ENCODE measurements at places on chromosomes 3 and 15.

- no peak for DNase-seq
Observed at GRCh38 chr3:13723676-13724207, 156.1 kb downstream of the WNT7A start.

DNA sequence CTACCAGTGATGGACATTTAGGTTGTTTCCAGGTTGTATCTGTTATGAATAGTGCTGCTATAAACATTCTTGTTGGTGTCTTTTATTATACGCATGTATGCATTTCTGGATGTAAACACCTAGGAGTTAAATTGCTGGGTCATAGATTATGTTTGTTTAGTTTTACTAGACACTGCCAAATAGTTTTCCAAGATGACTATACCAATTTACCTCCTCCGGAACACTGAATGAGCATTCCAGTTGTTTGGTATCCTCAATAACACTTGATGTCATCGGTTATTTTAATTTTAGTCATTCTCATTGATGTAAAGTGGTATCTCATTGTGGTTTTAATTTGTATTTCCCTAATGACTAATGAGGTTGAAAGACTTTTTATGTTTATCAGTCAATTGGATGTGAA is 36.6 kb upstream of the ARID3B start:
- no peak for DNase-seq

DNA sequence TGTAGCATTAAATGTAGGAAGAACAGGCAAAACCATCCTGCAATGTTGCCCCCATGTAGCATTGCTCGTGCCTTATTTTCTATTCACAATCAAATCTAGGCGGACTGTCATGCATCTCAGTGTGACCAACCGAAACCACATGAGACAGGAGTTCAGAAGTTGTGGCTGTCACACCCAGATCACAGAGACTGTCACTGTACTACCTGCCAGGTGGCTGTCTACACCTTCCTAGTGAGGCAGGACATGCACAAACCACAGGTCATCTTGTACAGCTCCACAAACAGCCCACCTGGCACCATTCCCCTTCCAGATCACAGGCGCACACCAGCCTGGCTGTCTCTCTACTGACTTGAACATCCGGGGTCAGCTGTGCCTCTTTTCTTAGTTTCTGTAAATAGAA is 392.8 kb downstream of the OCA2 start:
- no peak for DNase-seq

GRCh38 chr3:42693530-42693930 is 8.2 kb downstream of the KLHL40 start:
- DNase-seq = no peak

DNA sequence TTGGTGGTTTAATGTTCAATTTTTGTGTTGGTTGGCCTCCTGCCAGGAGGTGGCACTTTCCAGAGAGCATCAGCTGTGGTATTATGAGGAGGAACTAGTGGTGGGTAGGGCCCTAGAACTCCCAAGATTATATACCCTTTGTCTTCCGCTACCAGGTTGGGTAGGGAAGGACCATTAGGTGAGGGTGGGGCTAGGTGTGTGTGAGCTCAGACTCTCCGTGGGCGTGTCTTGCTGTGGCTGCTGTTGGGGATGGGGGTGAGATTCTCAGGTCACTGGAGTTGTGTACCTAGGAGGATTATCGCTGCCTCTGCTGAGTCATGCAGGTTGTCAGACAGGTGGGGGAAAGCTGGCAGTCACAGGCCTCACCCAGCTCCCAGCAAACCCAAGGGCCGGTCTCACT is 187.1 kb downstream of the DPH6 start:
- no peak for DNase-seq

GRCh38 chr3:127790882-127791183 is 31.5 kb downstream of the MGLL start:
- DNase-seq = no peak

DNA sequence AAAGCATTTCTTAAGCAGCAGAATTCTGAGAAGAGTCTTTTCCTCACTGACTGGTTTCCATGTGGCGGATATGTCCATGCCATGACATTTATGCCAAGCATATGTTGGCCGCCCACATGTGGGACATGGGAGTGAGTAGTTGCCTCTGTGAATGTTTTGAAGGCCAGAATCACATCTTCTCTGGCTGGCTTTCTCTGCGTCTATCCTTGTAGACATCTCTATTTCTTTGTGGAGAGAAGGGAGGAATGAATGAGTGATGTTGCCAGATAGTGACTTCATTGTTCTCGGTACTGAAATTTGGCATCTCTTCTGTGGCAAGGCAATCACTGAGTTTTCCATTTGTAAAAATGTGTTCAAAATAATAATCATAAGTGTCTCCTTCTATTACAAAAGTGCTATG is 316.0 kb downstream of the CLSTN2 start:
- no peak for DNase-seq

GRCh38 chr3:74328435-74328834 is 286.0 kb downstream of the CNTN3 start:
- DNase-seq = no peak

DNA sequence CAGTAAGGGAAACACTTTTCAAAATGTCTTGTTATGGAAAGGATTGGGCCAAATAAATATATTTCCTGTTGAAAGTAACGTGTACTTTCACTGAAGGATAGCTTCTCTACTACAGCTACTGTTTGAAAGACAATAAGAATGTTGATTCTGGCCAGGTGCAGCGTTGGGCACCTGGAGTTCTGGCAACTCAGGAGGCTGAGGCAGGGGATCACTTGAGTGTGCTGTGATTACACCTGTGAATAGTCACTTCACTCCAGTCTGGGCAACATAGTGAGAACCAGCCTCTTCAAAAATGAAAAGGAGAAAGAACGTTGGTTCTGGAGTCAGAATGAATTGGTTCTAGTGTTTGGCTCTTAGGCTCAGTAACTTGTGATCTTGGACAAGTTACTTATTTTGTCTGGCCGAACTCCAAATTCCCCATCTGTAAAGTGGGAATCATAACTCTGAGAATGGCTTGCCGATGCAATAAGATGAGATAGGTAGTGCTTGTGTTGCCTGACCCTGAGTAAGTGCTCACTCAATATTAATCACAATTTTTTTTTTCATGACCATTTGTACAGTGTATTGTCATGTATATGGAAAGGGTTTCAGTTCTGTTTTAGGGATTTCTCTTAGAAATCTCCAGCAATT is 310.8 kb downstream of the PTPRG start:
- no peak for DNase-seq

DNA sequence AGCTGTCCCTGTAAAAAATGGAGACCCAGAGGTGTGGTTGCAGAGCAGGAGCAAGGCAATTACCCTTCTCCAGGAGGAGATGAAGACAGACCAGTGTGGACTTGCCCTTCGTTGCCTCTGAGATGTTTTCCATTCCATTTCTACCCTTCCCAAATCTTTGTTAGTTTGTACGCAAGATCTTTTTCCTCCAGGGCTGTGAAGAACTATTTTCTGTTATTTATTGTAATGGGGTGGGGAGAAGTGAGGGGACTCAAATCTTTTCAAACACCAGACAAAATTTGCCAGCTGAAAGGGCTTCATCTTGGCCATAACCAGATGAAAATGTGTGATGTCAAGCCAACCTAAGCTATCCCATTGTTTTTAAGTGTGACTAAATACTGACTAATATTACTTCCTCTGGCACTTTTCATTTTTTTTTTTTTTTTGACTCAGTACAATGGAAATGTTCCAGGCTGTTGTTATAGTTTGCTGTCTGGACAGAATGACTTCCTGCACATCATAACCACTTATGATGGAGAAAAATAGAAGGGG is 271.3 kb upstream of the TPRG1 start:
- no peak for DNase-seq

DNA sequence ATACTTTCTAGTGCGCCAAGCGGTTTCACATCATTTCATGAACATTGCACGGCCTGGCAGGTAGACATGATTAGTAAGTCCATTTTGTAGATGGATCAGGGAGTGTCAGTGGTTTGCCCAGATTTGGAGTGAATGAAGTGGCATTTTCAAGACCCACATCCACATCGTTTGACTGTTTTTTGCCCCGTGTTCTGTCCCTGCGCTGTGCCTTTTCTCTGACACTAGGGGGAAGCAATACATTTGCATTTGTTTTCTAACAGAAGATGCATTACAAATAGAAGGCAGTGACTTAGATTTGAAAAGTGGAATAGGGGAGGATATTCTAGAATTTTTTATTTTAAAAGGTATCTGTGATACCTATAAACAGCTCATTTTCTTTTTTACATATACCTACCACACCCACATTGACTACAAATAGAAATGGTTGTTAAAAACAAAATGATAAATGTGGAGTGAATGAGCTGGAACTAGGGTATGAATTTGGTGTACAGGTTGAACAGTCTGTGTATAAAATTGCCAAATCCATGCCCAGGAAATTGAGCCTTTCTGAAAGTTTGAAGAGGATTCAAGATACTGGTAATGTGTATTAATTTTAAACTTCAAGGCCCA is 98.0 kb downstream of the USP13 start:
- no peak for DNase-seq

- no peak for DNase-seq
Observed at GRCh38 chr15:73716417-73716816, 32.2 kb downstream of the CD276 start.

GRCh38 chr3:44039006-44039405 is 202.7 kb upstream of the TOPAZ1 start:
- DNase-seq = no peak

GRCh38 chr15:92979011-92979701 is 79.0 kb downstream of the CHD2 start:
- DNase-seq = no peak

GRCh38 chr3:139808201-139808600 is 126.8 kb upstream of the CLSTN2 start:
- no peak for DNase-seq

GRCh38 chr15:42060797-42061196 is 33.6 kb downstream of the PLA2G4D start:
- no peak for DNase-seq

DNA sequence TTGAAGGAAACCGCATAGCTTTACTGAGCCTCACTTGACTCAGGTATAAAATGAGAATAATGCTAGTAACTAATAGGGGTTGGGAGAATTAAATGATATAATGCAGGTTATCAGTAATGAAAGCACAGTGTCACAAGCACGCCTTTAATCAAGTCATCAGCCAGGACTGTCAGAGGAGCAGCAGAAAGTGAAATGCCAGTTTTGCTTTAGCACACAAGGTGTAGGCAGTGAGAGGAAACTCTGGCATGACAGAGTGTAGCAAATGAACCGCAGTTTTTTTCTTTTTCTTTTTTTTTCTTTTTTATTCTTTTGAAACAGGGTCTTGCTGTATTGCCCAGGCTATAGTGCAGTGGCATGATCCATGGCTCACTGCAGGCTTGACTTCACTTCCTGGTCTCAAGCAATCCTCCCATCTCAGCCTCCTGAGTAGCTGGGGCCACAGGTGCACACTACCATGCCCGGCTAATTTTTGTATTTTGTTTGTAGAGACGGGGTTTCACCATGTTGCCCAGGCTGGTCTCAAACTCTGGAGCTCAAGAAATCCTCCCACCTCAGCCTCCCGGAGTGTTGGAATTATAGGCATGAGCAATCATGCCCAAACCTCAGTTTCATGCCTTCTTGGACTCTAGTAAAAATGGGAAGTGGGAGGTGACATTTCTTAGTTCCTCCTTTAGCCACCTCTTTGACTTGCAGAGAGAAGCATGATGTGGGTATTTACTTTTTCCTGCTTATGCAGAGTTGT is 9.7 kb upstream of the SCAANT1 start:
- no peak for DNase-seq

DNA sequence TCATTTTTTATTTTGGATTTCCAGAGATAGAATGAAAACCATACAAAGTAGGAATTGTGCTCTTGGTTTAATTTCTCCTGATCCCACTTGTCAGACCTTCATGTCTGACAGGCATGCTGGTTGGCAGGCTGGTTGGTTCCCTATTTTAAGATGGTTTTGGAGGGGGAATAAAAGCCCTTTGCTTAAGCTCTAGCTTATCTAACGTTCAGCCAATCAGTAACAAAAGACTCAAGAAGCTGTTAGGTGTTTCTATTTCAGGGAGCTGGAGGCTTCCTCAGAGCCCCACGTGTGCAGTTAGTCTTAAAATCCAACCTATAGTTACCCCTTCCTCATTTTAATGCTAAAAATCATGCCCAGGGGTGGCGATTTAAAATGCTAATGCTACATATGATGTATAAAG is 40.5 kb upstream of the XIRP1 start:
- no peak for DNase-seq

DNA sequence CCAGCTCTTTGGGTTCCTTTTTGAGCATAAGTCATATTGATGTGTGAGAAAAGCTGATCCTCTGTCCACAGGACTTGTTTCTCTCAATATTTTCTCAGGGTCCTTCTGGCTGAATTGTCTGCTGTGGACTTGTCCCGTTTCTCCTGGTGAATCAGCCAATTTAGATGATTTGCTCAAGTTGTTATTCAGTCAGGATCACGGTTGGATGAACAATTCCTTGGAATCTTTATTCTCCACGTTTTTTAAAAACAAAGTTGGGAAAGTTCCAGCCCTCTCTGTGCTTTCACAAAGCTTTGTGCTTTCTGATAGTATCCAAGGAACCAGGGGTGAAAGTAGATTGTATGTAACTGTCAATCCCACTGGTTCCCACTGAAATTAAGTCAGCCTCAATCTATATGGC is 61.3 kb downstream of the LRRC3B start:
- DNase-seq = no peak

- DNase-seq = no peak
Observed at GRCh38 chr3:172040981-172041963, 1.9 kb downstream of the FNDC3B start.

- DNase-seq = no peak
Observed at GRCh38 chr15:94692710-94693109, 461.3 kb downstream of the MCTP2 start.

DNA sequence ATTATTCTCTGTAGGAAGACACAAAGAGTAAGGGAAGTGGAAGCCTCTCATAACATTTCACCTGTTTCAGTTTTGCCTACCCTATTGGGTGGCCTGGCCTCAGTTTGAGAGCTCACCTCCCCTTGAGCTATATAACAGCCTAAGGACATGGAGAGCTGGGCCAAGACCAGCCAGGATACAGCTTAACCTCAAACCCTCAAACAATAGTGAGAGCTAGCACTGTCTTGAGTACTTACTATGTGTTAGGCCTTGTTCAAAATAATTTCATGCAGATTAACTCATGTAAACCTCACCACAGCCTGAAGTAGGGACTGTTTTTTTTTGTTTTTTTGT is 15.0 kb upstream of the TBL1XR1 start:
- no peak for DNase-seq

GRCh38 chr3:174957551-174958001 is 98.4 kb downstream of the NAALADL2 start:
- no peak for DNase-seq

DNA sequence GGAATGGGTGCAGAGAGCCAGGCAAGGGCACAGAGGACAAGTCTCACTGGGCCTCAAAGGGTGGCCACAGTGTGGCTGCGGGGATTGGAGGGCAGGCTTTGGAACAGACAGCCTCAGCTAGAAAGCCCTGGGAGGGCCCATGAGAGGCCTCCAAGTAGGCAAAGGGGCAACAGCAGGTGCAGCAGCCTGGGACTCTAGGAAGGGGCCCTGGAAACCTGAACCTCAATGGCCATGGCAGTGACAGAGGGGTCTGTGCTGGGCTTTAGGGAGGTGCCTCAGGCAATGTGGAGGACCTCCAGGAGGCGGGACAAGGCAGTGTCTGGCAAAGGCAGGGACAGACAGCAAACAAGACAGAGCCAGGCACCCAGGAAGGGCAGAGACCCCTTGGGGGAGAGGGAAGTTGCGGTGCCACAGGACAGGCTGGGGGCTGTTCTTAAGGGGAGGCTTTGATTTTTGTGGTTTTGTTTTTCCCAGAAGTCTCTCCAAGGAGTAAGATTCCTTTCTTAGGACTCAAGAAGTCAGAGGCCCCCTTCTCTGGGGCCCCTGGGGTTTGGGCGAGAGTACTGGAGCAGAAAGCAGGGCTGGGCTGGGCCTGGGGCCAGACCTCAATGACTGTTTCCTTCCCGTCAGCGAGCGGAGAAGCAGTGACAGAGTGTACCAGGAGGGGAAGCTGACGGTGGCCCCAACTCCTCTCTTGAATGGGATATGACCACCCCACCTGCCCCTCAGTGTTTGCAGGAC is 9.7 kb downstream of the STOML1 start:
- DNase-seq = peak; percentile 5

Measured in NCI-H1694 (cell line).